ENCODE measurements at places on chromosomes 7 and 10.

GRCh38 chr7:86833360-86833759, 189.7 kb downstream of the GRM3 start:
- no peak for DNase-seq

- no peak for DNase-seq
These were observed 98.9 kb downstream of the KAT6B start for GRCh38 chr10:74925291-74925690.

DNA sequence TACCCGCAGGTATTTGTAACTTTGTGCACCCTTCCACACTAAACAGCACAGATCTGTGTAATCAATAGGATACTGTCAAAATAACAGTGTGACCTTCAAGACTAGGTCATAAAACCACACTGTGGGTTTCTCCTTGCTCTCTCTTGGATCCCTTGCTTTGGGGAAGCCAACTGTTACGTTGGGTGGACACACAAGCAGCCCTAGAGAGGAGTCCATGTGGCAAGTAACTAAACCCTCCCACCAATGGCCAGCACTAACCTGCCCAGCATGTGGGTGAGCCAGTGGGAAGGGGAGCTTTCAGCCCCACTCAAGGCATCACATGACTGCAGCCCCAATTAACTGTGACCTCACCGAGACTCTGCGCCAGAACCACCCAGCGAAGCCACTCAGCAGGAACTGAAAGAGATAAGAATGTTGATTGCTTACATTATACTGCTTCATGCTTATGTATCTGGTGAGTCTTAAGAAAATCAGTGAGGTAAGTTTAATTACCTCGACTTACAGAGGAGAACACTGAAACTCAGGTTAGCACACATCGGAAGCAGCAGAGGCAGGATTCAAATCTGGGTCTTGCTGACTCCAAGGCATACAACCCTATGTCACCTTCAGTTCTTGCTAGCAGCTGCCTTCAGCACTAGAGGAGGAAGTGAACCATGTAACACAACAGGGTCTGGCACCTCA, 9.4 kb upstream of the ZC3HAV1 start:
- DNase-seq, result no peak

GRCh38 chr10:126500185-126500584, 111.9 kb upstream of the ADAM12 start:
- no peak for DNase-seq

DNA sequence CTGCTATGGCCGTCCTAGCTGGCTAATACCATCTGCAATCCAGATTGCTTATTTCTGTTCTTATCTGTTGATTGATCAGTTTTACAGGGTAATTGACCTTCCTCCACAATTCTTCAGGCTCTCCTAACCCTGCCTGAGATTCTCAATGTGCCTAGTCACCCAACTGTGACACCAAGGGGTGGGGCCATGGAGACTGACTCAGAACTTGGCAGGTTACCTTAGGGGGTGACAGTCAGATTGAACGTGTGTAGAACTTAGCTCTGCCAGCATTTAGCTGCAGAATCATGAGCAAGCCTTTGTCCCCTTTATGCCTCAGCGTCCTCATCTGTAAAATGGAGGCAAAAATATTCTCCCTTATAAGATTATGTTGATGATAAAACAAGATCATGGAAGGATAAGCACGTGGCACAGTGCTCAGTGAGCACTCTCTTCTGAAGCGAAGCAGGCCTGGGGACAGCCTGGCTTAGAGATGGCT, 19.1 kb upstream of the LEP start:
- DNase-seq, result no peak

GRCh38 chr10:15760681-15761080, 41.0 kb upstream of the ITGA8 start:
- DNase-seq, result no peak

DNA sequence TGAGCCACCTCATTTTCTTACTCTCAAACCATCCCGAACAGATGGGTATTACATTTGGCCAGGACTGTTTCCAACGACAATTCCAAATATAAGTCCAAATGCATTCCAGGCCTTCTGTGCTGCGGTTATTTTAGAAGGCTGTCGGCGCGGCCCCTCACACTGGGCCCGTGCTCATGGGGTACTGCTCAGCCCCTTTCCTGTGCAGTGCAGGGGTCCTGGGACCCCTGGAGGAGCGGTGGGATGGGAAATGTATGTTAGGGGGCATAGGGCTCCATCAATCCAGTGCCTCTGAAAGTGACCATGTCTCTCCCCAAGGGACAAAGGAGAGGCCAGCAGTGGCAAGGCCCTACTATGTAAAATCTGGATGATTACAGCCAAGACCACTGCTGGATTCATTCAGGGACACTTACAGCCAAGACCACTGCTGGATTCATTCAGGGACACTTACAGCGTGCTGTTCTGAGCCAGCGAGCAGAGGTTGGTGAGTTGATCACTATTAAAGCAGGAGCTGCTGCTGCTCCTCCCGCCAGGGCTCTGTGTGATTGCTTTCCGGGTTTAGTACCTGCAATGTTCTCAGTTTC, 66.3 kb downstream of the CHST15 start:
- DNase-seq, result no peak

DNA sequence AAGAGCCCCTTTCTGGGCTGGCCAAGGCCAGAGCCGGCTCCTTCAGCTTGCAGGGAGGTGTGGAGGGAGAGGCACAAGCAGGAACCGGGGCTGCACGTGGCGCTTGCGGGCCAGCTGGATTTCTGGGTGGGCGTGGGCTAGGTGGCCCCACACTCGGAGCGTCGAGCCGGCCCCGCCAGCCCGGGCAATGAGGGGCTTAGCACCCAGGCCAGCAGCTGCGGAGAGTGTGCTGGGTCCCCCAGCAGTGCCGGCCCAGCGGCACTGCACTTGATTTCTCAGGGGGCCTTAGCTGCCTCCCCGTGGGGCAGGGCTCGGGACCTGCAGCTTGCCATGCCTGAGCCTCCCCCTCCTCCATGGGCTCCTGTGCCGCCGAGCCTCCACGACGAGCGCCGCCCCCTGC, 48.1 kb downstream of the SH2D4B start:
- DNase-seq, result no peak

DNA sequence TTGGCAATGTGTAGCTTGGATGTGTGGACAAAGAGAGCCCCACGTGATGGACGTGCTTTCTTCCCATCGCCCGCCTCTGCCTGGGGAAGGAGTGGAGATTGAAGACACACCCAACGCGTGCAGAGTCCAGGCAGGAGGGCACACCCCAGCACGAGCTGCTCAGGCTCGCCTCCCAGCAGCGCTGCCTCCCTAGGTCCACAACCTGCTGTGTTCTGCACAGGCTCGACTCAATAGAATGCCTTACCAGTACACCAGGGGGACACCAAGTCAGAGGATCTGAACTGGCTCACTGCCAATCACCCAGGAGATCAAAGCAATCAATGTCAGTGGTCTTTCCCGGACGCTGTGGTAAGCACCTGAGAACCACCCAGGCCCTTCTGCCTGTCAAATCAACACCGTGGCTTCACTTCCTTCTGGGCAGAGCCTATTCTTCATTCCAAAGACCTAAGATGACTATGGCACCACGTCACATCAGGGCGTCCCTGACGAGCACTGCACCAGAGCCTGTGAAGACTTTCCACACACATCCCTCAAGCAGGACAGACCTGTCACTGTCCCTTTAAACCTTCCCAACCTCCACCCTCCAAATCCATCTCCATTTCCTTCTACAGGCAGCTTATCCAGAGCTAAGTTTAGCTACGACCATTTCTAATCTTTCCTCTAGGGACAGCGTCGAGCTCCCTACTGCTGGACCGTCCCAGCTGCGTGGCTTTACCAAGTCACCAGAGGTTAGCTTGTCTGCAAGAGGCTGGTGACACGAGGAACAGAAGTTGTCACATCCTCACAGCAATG, 72.3 kb downstream of the AMZ1 start:
- DNase-seq, result peak; percentile 43

- DNase-seq, result peak; percentile 44
These were observed 178.4 kb downstream of the ARHGAP12 start for GRCh38 chr10:31749981-31750840.

DNA sequence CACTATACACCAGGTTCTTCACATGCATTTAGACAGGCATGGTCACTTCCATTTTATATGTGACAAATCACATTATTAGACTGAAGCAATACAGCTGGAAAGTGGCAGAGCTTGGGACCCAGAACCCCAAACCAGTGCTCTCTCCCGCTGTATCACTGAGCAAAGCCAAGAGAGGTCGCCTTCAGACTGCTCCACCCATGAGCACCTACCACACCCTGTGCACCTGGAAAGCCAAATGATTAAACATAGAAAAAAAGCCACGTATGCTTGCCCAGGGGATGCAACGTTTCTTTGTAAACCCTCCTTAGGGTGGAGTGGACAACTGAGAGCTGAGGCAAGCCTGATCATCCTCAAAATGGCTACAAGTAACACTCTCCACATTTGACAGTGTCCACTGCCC, 72.5 kb downstream of the CCDC6 start:
- no peak for DNase-seq

- DNase-seq, result no peak
These were observed 40.8 kb downstream of the SLC16A12 start for GRCh38 chr10:89494575-89494974.

GRCh38 chr7:157006205-157006747, 4.2 kb downstream of the MNX1 start:
- no peak for DNase-seq

DNA sequence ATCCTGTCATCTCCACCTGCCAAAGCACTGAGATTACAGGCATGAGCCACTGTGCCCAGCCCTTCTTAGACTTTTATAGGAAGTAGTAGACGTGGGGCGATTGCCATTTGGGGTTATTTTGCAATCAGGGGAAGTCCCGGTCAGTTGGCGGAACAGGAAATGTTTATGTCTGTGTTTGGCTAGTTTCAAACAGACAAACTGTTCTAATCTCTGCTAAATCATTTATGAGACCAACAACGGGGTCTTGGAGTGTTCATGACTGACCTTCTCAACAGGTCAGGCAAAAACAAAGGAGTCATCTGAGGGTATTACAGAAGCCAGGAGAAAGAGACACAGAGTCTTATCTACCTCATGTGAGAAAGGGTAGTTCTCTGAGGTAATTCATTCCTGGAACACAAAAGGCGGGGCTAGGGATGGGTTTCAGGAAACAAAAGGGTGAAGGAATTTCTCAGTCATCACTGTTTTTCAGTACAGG, 6.6 kb upstream of the TPK1 start:
- DNase-seq, result no peak

- DNase-seq, result no peak
These were observed 19.8 kb downstream of the COL1A2 start for GRCh38 chr7:94414481-94414880.

DNA sequence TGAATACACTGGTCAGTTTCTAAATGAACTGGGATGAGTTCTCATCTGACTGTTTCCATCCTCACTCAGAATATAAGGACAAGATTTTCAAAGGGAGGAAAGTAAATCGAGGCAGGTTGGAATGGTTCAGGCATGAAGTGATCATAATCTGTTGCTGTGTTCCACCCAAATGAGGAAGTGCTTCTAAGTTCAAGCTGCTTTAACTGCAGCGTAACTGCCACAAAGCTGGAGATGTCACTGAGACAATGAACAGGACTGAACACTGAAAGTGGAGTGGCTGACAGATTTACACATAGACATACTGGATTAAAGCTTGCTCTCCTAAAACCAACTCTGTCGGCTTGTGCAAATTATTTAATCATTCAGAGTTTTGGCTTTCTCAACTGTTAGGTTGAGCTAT, 66.6 kb downstream of the GPR37 start:
- no peak for DNase-seq
